NCI-H1105 (cell line): ENCODE measurements at places on chromosomes 2 and 18.

GRCh38 chr2:16978301-16978700, 312.7 kb upstream of the CYRIA start:
- no peak for DNase-seq

DNA sequence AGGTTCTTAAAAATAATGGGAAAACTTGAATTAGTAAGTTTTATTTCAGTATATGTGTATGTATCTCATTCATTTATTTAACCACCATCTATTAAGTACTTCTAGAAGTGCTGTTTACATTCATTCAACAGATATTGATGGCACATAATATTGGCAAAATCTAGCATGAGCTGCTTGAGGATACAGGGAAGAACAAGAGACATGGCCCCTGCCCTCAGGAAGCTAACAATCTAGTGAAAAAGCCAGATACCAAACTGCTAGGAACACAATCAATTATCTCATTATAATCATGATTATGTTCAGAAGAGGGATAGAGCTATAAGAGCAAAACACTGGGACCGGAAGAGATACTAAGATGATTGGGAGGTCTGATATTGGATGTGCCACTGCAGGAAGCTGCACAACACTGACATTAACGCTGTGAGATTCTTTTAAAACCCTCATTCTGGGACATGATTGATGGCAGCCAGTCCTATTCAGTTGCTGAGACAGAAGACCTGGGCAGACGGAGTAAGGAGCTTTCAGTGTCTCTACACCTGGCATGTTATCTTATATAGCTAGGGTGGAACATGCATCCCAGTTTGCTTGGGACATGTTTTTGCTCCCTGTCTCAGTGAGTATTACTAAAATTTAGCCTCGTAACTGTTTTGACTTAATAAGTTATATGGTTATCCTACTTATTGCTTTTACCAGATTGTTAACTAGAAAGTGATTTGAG, 314.1 kb downstream of the STK39 start:
- no peak for DNase-seq

- peak; percentile 81 for DNase-seq
Observed at GRCh38 chr2:30217644-30218337, 13.5 kb upstream of the LBH start.

DNA sequence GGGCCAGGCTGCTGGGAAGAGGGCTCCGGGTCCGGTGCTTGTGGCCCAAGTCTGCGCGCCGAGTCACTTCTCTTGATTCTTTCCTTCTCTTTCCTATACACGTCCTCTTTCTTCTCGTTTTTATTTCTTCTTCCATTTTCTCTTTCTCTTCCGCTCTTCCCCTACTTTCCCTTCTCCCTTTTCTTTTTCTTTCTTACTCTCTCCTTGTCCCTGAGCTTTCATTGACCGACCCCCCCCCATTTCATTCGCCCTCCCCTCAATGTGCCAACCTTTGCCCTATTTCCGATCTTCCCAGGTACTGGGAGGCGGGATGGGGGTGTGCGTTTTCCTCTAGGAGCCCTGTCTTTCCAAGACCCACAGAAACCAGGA, 1.8 kb downstream of the ONECUT2 start:
- DNase-seq, result no peak

GRCh38 chr2:157839822-157840221, 36.3 kb downstream of the ACVR1 start:
- no peak for DNase-seq

GRCh38 chr18:57846258-57846657, 43.1 kb upstream of the ATP8B1 start:
- DNase-seq, result no peak

GRCh38 chr2:130776550-130776949, 21.2 kb downstream of the AMER3 start:
- DNase-seq, result peak; percentile 8

- DNase-seq, result no peak
Observed at GRCh38 chr2:62284471-62284870, 88.6 kb downstream of the B3GNT2 start.

GRCh38 chr2:65464604-65465003, 32.2 kb upstream of the SPRED2 start:
- DNase-seq, result no peak

DNA sequence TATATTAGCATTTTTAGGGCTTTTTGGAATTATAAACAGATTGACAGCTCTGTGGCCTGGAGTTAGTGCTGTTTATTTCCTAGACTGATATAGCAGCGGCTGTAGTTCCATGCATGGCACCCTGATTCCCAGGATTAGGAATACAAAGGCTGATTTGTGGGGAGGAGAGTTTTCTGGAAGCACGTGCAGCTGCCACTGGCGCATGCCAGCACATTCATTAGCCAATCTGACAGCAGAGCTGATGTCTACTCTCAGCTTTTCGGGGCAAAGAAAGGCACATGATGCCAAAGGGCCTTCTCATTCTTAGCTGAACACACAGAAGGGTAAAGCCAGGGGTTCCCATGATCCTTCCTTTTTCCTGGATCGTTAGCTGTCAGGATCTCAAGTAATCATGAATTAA, 45.7 kb upstream of the RAPH1 start:
- DNase-seq, result no peak

DNA sequence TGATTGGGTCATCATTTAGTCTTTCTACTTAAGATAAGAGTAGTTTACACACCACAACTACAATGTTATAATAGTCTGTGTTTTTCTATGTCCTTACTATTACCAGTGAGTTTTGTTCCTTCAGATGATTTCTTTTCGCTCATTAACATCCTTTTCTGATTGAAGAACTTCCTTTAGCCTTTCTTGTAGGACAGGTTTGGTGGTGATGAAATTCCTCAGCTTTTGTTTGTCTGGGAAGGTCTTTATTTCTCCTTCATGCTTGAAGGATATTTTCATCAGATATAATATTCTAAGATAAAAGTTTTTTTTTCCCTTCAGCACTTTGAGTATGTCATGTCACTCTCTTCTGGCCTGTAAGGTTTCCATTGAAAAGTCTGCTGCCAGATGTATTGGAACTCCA, 38.0 kb upstream of the SLC16A14 start:
- no peak for DNase-seq

GRCh38 chr18:49994410-49994809, 181.1 kb upstream of the ACAA2 start:
- no peak for DNase-seq

DNA sequence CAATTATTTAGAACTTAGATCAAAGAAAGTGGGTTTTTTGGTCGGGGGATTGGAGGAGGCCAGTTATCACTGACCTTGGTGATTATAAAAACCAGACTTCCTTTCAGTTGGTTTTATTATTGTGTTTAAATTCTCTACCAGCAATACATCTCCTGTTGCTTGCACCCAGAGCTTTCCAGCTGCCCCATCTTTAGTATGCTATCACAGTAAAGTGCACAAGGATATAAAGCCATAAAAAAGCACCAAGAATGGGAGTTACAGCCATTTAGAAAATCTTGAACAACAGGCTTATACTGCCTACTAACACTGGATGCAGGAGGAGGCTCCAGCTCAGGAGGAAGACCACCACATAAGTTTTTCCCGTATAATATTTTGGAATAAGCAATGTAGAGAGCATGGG, 148.7 kb upstream of the OSR1 start:
- no peak for DNase-seq

DNA sequence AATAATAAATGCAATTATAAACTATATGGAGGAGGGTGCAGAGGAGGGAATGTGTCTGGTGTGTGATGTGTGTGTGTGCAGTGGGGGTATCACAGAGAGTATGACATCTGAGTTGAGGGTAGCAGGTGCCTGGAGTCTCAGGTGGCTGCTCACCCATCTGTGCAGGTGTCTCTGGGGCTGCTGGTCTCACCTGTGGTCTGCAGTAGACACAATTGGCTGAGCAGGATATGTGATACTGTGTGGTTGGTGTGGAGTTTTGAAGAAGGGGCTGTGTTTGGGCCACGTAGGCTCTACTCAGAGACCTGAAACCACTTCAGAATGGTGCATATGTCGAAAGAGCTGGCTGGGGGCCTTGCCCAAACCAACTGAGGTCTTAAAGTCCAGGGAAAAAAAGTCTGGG, 17.0 kb downstream of the FABP1 start:
- DNase-seq, result no peak

DNA sequence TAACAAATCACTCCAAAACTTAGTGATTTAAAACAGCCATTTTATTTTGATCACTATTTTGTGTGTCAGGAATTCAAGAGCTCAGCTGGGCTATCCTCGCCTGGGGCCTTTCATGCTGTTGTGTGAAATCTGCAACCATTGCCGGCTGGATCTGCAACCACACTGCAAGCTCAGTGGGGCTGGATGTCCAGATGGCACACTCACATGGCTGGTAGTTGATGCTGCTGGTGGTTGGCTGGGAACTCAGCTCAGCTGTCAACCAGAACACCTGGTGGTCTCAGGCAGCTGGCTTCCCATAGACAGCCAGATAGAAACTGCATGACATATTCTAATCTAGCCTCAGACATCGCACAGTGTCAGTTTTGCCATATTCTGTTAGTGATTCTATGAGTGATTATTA, 30.6 kb upstream of the AP1S3 start:
- DNase-seq, result no peak

DNA sequence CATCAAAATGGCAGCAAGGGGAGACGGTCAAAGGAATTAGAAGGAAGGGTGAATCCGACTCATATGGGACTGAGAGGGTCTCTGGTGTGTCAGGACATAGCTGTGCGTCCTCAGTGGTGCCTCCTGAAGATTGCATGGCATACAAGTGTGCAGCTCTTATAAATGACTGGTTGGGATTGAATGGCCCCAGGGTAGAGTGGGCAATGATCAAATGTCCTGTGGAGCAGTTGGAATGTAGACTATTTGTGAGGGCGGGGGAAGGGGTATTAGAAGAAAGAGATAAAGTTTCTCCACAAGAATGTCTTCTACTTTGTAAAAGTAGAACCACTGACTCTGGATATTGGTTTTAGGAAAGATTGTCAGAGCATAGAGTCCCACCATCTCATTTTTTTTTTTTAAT, 24.6 kb downstream of the CTLA4 start:
- no peak for DNase-seq

- peak; percentile 36 for DNase-seq
Observed at GRCh38 chr18:49447810-49448745, 12.4 kb downstream of the DYM start.

GRCh38 chr18:39667905-39668304, 2102.3 kb upstream of the CELF4 start:
- no peak for DNase-seq

GRCh38 chr2:20403774-20404312, 43.0 kb upstream of the RHOB start:
- no peak for DNase-seq

- DNase-seq, result no peak
Observed at GRCh38 chr2:47039913-47040562, 115.1 kb downstream of the STPG4 start.

DNA sequence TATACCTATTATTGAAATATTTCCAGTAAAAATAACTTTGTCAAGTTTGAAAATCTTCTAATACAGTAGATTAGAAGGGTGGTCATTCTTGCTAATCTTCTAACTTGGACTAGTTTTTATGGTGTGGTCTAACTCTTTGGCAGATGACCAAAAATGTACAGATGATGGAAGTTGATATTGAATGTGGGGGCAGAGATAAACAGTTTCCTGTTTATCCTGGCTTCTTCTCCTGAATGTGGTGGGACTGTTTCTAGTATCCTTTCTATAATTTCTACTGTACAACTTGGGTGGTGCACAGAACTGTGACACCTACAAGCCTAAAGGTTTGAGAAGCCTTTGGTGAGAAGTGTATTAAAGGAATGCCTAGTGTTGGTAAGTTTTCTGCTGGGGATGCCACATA, 178.7 kb downstream of the PDE11A start:
- no peak for DNase-seq

DNA sequence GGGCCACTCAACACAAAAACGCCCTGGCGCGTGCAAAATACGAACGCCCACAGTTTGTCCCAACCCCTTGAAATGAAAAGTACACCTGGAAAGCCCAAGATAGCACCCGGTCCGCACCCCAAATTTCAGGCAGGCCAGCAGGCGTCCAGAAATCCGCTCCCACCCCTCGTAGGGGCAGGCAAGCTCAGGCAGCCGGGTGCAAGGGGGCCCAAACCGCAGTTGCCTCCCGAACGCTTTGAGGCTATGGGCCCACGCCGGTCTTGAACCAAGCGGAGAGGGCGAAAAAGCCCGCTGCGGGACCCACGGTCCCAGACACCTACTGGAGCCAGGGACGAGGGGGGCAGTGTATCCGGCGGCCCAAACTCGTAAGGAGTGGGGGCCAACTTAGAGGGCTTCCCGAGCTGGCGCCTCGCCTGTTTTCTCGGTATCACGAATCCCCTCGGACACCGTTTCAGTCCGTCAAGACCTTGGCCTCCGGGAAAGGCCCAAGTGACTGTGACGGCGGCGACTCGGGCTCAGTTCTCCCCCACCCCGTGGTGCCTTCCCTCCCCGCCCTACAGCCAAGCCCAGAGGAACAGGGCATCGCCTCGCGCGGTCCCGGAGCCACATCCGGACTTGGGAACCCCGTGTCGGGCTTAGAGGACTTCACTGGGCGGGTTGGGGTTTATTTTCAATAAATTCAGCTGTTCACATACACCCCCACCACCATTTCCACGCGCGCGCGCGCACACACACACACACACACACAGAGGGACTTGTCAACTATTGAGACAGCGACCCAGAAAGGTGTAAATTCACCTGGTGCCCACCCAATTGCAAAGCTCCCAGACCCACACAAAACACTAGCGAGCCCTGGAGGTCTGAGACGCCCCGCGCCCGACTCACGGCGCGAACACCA, 6.2 kb upstream of the SATB2 start:
- DNase-seq, result no peak

GRCh38 chr2:94960266-94960665, 65.2 kb upstream of the MAL start:
- DNase-seq, result no peak

DNA sequence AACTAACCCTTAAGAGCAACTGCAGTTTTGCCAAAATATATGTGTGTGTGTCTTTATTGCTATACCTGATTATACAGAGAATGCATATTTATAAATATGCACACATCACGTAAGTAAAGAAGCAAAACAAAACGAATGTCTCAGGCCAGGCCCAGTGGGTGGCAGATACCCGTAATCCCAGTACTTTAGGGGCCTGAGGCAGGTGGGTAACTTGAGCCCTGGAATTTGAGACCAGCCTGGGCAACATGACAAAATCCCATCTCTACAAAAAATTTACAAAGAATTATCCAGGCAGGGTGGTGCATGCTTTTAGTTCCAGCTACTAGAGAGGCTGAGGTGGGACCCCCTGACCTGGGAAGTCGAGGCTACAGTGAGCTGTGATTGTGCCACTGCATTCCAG, 745.3 kb downstream of the SATB2 start:
- no peak for DNase-seq

GRCh38 chr2:6626401-6627012, 239.2 kb downstream of the CMPK2 start:
- no peak for DNase-seq
